ENCODE measurements at places on chromosomes 3 and 15. TPM values are rescaled to one million over a fixed set of nuclear protein-coding genes. Genes with fewer than 3 reads are reported as not detected.

FAM107A gene
- not detected for total RNA-seq

SERPINI2 gene
- not detected for total RNA-seq

DNA sequence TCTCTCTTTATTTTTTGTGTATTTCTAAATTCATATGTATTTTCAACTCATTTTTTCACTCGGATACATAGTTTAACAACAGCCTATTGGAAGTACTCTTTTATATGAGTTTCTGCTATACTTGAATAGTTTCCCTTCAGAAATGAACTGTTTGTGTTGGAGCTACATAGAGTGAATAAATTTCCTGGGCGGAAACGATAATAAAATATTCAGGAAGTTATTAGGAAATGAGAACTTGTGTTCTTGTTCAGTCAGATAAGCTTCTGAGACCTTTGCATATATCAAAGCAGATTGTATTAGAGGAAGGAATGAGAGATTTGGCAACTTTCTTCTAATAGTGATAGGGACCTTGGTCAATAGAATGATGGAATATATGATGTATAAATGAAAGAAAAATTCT, 27.3 kb downstream of the NEO1 start:
- no peaks in the 10 kb centered on the region for H3K4me1 ChIP-seq
- no peak overlapping the region for H3K4me3 ChIP-seq
- no peak for DNase-seq
- H3K36me3 ChIP-seq: no peaks in the 10 kb centered on the region

DNA sequence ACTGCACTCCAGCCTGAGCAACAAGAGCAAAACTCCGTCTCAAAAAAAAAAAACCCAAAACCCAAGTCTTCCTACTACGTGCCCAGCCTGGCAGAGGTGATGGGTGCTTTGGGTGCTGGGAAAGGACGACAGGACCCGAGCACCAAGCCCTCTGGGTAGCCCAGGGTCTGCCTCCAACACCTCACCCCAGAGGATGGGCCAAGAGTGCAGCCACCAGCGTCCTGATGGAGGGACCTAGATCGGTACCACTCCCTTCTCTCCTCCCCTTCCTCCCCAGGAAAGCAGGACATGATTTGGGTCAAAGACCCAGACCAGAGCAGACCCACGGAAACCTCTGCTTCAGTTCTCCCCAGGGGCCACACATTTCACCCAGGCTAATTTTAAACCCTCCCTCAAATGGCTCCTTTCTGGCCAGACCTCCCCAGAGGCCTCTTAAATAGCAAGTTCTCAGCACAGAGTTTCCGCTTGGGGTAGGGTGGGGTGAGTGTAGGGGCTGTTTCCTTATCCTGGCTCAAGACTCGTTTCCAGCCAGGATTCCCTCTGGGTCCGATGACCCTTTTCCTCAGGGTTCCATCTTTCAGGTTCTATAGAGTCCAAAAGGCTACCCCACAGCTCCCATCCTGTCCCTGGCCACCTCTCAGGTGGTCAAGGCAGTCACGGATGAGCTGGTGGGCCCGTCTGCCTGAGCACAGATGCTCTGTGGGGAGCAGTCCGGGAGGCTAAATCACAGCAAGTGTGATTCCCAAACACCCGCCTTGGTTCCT, 20.5 kb downstream of the RBPMS2 start:
- H3K27ac ChIP-seq: no peak overlapping the region
- DNase-seq: no peak
- H3K4me3 ChIP-seq: no peak overlapping the region
- H3K4me1 ChIP-seq: no peaks in the 10 kb centered on the region

DNA sequence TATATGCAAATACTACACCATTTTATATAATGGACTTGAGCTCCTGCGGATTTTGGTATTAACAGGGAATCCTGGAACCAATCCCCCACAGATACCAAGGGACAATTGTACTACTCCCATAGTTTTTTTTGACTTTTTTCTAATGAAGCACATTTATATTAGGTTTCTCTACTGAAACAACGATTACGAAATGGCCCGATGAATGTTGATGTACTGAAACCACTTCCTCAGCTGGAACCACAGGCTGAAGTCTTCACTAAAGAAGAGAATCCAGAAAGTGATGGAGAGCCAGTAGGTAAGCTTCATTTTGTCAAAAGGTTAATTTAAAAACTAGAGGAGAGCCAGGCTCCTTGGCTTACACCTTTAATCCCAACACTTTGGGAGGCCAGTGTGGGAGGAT, 121.5 kb upstream of the LRRFIP2 start:
- peaks cover 13% of the 10 kb centered on the region for H3K4me1 ChIP-seq
- no peak overlapping the region for H3K4me3 ChIP-seq
- DNase-seq: no peak
- H3K27ac ChIP-seq: no peak overlapping the region
- H3K36me3 ChIP-seq: peaks cover 44% of the 10 kb centered on the region
- no peaks in the 10 kb centered on the region for H3K27me3 ChIP-seq

GRCh38 chr3:52752045-52752660, 18.6 kb downstream of the NEK4 start:
- DNase-seq: no peak
- peaks cover 30% of the 10 kb centered on the region for H3K36me3 ChIP-seq
- no peak overlapping the region for H3K4me3 ChIP-seq
- no peaks in the 10 kb centered on the region for H3K4me1 ChIP-seq

DNA sequence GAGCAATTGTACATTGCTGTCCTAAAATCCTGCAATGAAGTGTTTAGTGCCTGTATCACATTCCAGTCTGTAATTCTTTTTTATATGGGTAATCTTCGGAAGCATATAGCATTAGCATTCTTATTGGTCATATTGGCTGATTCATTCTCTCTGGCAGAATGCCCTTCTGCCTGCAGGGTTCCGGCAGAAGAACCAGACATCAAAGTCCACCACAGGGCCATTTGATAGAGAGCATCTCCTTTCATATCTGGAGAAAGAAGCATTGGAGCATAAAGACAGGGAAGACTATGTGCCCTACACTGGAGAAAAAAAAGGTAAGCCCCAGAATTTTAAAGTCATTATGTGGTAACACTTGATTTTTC, 39.6 kb downstream of the TMOD3 start:
- no peak overlapping the region for H3K27ac ChIP-seq
- no peak overlapping the region for H3K4me3 ChIP-seq
- peaks cover 15% of the 10 kb centered on the region for H3K4me1 ChIP-seq
- peaks cover 49% of the 10 kb centered on the region for H3K36me3 ChIP-seq
